H4 (cell line): ENCODE measurements at places on chromosomes 12 and 14. TPM values are rescaled to one million over a fixed set of nuclear protein-coding genes. Genes with fewer than 3 reads are reported as not detected.

The TEX52 gene
- not detected in 2 replicates for total RNA-seq

The G2E3 gene
- total RNA-seq = 16.2 and 18.5 TPM in 2 replicates

The SLC25A47 gene
- not detected in 2 replicates for total RNA-seq

The CLEC14A gene
- not detected in 2 replicates for total RNA-seq

The PAPLN gene
- total RNA-seq = not detected in 2 replicates

The PRB2 gene
- not detected in 2 replicates for total RNA-seq

The TBX3 gene
- 16.1 and 17.5 TPM in 2 replicates for total RNA-seq

The ADCK1 gene
- 3.3 and 7.7 TPM in 2 replicates for total RNA-seq

The RBP5 gene
- 0.88 TPM in 1 of 2 replicates, not detected in the other for total RNA-seq

The ENDOU gene
- not detected in 2 replicates for total RNA-seq

The SYT1 gene
- total RNA-seq = 5.5 and 5.9 TPM in 2 replicates

The OR2AP1 gene
- not detected in 2 replicates for total RNA-seq

The FGF23 gene
- total RNA-seq = not detected in 2 replicates

The C12orf76 gene
- 14.4 and 20.7 TPM in 2 replicates for total RNA-seq

The CELA1 gene
- total RNA-seq = not detected in 2 replicates

The PRICKLE1 gene
- 1.1 and 1.8 TPM in 2 replicates for total RNA-seq

The STON2 gene
- total RNA-seq = 6.3 and 6.9 TPM in 2 replicates

The CLEC4D gene
- total RNA-seq = not detected in 2 replicates

The ANKLE2 gene
- 21.9 and 26.8 TPM in 2 replicates for total RNA-seq

The TBC1D30 gene
- total RNA-seq = 0.66 and 1.5 TPM in 2 replicates

The SLC17A8 gene
- total RNA-seq = not detected in 2 replicates

The AACS gene
- 21.4 and 26.6 TPM in 2 replicates for total RNA-seq
